Cortex of kidney (tissue), 1 donor: ENCODE measurements at places on chromosomes 5 and 9.

DNA sequence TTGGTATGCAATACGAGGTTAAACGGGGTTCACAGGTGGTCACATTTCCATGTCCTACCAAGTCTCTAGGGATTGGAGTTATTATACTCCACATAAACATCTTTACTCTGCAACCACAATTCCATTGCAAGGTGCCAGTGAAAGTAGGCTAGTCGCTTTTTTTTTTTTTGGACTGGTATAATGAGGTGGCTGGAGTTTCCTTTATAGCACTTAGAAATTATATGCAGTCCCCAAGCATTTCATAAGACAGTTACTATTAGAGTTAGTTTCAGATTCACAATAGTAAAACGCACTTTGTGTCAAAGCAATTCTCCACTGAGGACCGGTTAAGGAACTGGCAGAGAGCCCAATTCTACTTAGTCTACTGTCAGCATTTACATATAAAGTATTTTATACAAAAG is 1.4 kb downstream of the MEF2C start:
- DNase-seq = no peak

DNA sequence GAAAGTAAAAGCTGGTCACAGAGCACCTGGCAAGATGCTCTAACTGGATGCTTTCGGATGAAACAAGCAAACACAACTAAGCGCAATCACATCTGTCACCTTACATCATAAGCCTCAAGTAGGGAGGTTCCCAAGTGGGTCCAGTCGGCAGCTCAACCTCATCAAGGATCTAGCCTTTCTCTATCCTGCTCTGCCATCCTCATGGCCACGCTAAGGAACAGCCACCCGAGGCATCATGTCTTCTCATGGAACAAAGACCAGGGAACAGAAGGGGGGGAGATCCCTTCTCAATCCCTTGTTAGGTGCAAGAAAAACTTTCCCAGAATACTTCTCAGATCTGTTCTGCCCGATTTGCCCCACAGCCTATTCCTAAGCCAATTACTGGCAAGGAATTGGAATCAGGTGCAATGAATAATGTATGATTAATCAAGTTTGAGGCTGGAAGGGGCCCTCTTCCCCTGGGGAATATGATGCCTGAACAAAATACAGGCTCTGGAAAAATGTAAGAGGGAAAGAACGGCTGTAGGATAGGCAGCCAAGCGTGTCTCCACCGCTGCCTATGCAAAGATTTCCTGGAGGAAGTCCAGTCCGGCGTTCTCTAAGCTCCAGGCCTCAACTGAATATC is 1.3 kb upstream of the HABP4 start:
- no peak for DNase-seq

- no peak for DNase-seq
Measured at GRCh38 chr5:120818128-120818527, 354.0 kb downstream of the PRR16 start.

DNA sequence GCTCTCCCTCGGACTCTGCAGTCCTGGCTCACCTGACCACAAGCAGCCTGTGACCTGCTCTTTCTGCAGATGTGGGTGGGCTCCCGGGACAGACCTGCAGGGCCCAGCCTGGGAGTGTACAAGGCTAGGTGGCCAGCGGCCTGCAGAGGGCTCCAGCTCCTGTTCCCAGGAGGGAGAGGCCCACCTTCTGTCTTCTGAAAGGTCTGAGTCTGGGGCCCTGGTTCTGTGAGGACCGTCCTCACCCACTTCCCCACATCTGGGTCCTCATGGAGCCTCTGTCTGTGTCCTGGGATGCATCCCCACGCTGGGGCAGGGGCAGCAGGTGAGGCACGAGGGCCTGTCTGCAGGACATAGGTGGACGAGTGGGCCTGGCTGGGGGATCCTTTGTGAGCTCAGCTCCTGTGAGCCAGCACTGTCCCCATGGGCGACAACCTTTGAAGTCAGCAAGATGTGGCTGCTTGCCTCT is 43.7 kb downstream of the PHF2 start:
- DNase-seq = no peak

DNA sequence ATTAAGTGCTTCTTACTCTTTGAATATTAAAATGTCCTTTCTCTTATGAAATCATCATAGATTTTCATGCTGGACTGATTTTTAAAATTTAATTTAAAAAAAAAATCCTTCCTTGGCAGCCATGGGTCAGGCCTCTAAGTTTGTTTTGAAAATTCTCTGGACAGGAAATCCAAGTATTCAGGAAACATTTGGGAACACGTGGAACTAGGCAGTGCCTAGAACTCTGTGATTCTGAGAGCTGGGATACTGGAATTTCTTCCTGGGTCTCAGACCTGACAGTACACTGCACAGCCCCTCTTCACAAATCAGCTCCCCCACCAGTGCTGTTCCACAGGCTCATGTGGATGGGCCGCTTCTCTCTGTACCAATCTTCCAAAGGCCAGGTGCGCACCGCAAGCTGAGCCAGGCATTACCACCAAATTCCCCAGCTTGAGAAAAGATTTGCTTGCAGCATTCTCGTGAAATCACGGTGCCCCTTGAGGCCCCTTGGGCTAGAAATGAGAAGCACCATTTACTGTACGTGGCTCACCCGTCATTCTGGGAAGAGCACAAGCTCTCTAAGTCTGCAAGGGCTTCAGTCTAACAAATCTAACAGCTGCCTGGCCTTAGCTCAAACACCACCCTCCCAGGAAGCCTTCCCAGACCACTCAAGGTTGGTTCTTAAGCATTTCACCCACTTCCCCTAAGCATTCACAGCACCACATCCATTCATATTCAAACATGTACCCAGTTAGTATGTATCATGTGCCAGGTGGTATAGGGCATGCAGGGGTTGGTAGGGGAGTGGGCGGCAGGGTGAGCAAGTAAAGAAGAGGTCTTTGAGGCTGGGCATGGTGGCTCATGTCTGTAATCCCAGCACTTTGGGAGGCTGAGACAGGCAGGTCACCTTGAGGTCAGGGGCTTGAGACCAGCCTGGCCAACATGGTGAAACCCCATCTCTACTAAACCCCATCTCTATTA is 26.5 kb downstream of the B4GALT1 start:
- DNase-seq = no peak

DNA sequence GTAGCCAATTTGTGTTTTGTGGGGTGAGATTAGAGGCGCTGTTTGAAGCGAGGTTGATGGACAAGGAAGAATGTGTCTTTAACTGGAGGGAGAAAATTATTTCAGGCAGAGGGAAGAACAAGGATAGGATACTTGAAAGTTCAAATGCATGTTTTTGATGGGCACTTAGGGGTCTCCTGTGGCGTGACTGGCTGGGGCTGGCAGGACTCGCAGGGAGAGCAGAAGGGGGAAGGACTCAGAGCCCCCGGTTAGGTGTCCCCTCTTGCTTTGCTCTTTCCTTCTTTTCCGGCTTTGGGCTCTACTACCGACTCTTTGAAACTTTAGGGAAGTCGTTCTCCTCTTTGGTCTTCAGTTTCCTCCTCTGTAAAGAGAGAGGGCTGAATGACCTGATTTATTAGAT is 12.1 kb downstream of the GRAMD2B start:
- no peak for DNase-seq

DNA sequence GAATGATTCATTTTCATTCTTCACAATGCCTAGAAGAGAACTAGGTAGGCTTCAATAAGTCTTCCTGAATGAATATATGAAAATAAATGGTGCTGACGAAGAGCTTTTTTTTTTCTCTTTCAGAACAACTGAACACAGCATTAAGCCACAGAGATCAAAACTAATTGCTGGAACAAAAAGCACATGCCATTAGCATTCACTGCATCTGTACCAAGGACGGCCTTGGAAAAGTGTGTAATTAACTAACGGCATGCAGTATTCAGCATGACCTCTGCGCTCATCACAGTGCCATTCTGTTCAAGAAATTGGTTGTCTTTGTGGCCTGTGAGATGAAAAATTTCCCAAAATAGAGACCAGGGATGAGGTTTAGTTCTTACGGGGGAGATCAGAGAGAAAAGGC is 99.3 kb downstream of the NUDT12 start:
- no peak for DNase-seq

- DNase-seq = no peak
Measured at GRCh38 chr5:118723021-118723338, 265.4 kb downstream of the DTWD2 start.

DNA sequence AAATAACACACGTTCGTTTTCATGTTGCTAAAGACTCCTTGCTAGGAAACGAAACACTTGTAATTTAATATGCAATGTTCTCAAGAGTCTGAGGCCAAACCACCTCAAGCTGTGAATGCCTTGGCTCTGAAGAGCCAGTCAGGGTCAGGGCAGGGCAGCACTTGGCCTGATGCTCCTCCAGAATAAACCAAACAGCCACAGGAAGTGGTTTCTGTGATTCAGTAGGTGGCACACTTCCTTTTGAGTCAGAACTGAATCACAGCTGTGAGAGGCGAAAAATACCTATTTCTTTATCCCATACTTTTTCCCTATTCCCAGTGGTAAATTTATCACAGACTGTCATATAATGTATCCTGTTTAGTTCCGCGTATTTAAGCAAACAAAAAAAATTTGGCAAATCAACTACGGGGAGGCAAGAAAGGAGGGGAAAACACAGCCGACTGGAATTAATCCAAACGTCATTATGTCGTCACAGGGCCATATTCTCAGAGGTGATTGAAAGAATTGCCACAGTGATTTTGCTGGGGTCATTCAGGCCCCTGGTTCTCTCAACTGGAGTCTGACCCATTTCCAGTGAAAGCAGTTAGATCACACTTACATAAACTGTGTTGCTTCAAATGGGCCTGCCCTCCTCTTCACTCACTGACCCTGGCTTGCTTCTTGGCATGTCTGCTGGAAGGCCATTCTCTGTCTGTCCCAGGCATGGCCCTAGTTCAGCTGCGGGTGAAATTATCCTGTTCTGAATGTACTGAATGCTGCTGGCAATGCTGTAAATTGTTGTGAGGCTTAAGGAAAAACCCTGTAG is 71.2 kb downstream of the ARRDC3 start:
- DNase-seq = no peak

GRCh38 chr9:91374939-91375338 is 13.2 kb upstream of the AUH start:
- no peak for DNase-seq

- no peak for DNase-seq
Measured at GRCh38 chr5:40429258-40430100, 250.2 kb upstream of the PTGER4 start.

GRCh38 chr5:117889596-117889995 is 1098.8 kb downstream of the DTWD2 start:
- no peak for DNase-seq

GRCh38 chr9:120411862-120412424 is 168.0 kb downstream of the CDK5RAP2 start:
- DNase-seq = no peak

GRCh38 chr5:68222824-68223354 is 7.3 kb downstream of the PIK3R1 start:
- DNase-seq = no peak

DNA sequence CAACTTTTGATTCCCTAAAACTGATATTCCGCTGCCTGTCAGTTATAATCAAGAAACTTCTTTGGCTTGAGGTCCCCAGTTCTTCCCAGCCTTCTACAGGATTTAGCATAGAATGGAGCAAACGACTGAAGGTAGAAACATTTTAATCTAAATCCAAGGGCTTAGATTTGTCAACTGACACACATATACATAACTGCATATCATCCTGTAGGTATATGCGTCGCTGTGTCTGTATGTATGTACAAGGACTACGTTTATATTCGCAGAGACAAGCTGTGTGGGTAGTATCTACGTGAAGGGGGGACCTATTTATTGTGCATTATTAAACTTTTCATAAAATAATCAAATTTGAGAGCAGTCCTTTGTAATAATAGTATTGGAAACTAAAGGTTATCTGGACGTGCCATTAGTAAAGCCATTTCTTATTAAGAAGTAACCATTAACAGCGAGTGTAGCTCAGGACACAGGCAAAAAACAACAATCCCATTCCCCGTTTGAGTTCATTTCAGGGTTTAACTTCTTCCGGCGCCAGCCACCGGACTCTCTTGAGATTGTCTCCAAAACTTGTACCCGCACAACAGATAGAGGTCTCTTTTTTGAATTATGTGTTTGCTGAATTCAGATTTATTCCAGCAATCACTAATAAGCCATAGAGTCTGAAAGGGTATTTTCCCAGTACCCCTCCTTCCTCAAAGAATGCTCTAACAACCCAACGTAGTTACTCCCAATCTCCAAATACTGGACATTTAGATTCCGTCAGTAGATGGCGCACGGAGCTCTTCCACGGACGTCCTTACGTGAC is 2.1 kb upstream of the MLLT3 start:
- no peak for DNase-seq

DNA sequence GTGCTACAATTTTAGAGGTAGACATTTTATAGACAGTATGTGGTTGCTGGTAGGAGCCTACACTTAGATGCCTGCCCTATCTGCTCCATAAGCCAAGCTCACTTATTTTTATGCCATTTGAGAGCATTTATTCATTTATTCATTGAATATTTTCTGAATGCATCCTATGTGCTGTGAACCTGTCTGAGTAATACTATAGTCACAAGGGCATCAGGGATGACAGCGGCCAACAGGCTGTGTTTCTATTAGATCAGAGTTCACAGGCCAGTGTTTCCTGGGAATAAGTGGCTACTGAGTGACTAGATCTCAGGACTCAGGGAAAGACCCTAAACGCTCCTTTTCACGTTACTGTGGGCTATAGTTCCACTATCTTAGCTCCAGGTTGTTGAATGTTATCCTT is 235.2 kb upstream of the MSX2 start:
- no peak for DNase-seq

GRCh38 chr9:76619640-76620039 is 144.6 kb upstream of the PCA3 start:
- DNase-seq = no peak

DNA sequence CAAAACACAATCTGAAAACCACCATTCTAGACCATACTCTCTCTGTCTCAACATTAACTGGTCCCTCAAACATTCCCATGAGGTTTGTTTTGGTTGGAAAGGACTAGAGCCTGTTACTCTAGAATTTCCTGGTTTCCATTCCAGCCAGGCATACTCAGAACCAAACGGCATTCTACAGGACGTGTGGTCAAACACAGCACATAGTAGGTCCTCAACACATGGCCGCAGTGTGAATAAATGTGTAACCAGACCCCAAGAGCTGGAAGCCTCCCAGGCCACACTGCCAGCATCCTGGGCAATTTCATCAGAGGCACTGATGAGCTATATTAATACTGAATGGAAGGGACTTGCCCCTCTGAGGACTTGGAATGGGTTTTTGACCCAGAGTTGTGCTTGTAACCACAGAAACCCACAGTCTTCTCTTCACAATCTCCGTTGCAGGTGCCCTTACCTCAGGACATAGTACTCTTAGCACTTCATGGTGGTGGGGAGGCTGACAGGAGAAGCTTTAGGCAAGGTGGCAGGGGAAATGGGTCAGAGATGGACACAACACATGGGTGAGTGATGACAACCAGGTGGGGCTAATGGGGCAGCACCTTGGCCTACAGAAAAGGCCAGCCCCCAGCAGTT is 66.0 kb downstream of the ZNF366 start:
- no peak for DNase-seq

DNA sequence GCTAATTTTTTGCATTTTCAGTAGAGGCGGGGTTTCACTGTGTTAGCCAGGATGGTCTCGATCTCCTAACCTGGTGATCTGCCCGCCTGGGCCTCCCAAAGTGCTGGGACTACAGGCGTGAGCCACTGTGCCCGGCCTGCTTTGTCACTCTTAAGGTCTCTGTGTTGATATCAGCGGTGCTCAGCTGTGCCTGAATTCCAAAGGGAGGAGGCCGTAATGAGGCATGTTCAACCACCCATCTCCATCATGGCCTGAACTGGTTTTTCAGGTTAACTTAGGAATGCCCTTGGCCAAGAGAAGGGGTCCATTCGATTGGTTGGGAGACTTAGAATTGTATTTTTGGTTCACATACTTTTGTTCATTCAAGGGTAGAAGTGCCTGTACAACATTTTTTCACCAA is 22.0 kb downstream of the HSD17B3 start:
- no peak for DNase-seq

GRCh38 chr9:127897193-127897692 is 2.2 kb downstream of the ST6GALNAC6 start:
- no peak for DNase-seq

- no peak for DNase-seq
Measured at GRCh38 chr9:92668746-92669526, 995 bp downstream of the IPPK start.
